NB4 (cell line): ENCODE measurements at places on chromosomes 1 and 21.

DNA sequence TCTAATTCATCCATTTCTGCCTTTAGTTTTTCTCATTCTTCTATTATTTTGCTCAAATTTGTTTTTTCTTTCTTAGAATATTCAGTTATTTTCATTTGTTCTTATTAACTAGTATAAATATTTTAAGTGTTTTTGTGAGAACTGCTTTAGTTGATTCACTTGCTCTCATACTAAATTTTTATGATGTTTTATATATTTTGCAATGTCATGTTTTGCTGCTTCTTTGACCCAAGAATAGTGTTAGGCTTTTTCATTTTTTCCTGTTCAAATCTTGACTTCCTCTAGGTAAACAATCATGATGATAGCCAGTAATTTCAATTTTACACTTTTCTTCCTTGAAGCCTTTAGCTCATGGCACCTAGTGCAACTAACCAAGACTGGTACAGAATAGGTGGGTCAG is 45.2 kb downstream of the MAN1A2 start:
- no peak for DNase-seq

DNA sequence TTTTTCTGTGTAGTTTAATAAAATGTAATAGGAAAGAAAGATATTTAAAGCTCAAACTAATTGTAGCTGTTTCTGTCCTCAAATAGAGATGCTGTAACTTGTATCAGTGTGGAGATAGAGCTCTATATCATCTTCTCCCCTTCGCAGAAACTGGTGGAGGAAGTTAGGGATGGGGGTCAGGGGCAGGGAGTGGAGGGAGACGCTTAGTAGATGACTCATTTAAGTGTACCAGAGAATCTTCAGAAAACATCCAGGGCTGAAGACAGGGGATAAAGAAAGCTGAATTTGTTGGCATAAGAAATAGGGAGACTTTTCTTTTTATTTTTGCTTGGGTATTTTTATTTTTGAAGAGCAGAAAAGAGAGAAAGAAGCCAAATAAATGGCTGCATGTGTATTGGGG is 282.6 kb upstream of the DPYD start:
- no peak for DNase-seq

DNA sequence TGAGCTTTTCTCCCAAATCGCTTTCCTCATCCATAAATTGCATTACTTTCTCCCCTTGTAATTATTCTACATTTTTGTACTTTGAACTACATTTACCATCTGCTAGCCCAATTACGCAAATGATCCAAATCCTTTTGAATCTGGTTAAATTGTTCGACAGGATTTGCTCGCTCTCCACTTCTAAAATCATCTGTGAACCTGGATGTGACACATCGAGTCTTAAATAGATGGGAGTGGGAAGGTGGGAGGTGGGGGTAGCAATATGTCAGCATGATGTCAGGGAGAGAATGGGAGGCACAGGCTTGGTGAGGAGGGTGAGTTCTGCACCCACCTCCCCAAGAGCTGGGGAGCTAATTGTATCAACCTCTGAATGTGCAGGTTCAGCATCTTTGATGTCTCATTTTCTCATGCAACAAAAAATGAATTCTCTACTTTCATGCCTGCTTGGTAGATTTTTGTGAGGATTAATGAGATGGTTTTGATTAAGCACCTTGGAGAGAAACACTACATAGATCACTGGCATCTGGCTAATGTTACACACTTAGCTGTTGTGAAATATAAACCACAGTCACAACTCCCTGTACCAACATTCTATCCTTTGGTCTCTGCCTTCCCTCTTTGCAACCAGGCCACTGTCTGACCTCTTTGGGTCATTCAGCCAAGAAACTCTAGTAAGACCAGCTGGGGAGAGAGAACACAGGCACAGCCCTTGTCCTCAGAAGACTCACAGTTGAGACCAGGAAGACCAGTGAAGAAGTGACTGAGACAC is 165.1 kb downstream of the DAB1 start:
- DNase-seq = no peak

DNA sequence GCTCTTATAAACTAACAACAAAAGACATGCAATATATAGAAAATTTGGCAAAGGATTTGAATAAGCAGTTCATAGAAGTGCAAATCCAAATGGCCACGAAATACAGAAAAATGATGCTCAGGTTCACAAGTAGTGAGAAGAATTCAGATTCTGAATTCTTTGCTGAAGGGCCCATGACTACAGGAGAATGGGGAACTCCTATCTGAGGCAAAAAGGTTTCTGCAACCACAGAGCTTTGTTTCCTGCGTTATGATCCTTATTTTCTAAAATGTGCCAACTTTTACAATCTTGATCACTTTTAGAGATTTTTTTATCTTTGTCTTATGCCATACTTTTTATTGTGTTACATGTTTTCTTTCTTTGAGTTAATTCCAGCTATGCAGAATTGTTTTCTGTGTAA is 91.3 kb downstream of the ITSN1 start:
- DNase-seq = peak; percentile 1

- DNase-seq = peak; percentile 37
These were observed 23.0 kb upstream of the DMBX1 start for GRCh38 chr1:46466477-46467182.

- DNase-seq = no peak
These were observed 5.3 kb upstream of the ALDH9A1 start for GRCh38 chr1:165703648-165704047.

DNA sequence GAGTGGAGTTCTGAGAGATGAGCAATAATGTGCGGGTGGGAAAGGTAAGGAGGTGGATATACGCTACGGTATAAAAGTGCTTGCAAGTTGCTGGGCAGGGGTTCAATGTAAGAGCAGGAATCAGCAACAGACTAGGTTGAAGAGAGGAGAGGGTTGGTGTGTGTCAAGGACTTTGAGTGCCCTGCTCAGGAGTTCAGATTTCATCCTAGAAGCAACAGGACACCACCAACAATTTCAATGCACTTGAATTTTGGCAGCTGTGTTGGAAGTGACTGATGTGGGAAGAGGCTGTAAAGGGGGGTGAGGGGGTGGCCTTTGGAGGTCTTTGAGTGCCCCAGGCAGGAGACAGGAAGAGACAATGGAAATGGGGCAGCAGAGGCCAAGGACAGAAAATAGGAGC is 57.3 kb downstream of the RHOU start:
- DNase-seq = no peak

- DNase-seq = peak; percentile 85
These were observed 58.6 kb downstream of the DDR2 start for GRCh38 chr1:162690672-162691434.

DNA sequence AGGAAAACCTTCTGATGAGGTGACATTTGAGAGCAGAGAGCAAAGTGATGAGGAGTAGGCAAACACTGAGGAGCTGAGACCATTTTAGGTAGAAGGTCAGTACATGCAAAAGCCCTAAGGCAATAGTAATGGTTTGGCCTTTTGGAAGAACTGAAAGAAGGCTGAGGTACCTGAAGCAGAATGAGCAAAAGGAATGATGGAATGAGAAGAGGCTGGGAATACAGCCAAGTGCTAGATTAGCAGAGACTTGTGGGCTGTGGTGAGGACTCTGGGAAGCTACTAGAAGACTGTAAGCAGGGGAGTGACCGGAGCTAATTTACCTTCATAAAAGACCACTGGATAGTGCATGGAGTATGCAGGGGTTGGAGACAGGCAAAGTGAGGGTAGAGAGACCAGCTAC is 77.9 kb downstream of the GFI1 start:
- DNase-seq = no peak

- DNase-seq = no peak
These were observed 71.8 kb upstream of the SAMSN1 start for GRCh38 chr21:14617871-14618270.

DNA sequence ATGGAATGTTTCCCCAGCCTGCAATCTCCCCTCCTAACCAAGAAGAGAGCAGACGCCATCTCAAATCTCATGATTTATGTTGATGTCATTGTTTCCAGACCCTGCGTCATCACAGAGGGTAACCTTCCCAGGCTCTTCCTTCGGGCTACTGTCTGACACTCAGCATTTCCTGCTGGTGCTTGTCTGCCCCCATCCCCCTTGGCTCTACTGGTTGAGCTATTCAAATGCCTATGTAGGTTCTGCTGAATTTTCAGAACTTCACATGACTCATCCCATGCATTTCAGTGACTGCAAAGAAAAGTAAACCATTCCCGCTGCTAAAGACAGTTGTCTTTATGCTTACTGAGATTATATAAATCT is 24.8 kb upstream of the ITPKB start:
- DNase-seq = no peak

- no peak for DNase-seq
These were observed 10.4 kb upstream of the NCF2 start for GRCh38 chr1:183600634-183601033.

GRCh38 chr1:169529068-169529642 is 43.4 kb upstream of the SLC19A2 start:
- DNase-seq = no peak

GRCh38 chr1:159338018-159338417 is 35.9 kb downstream of the FCER1A start:
- DNase-seq = no peak

GRCh38 chr1:55604179-55604578 is 389.0 kb upstream of the USP24 start:
- DNase-seq = no peak

GRCh38 chr1:6025269-6026094 is 20.2 kb upstream of the KCNAB2 start:
- peak; percentile 55 for DNase-seq

GRCh38 chr1:169595764-169596711 is 9.8 kb upstream of the F5 start:
- peak; percentile 35 for DNase-seq

GRCh38 chr1:216014086-216014485 is 409.2 kb downstream of the USH2A start:
- DNase-seq = no peak

GRCh38 chr1:34904236-34905097 is 25.0 kb downstream of the DLGAP3 start:
- no peak for DNase-seq

DNA sequence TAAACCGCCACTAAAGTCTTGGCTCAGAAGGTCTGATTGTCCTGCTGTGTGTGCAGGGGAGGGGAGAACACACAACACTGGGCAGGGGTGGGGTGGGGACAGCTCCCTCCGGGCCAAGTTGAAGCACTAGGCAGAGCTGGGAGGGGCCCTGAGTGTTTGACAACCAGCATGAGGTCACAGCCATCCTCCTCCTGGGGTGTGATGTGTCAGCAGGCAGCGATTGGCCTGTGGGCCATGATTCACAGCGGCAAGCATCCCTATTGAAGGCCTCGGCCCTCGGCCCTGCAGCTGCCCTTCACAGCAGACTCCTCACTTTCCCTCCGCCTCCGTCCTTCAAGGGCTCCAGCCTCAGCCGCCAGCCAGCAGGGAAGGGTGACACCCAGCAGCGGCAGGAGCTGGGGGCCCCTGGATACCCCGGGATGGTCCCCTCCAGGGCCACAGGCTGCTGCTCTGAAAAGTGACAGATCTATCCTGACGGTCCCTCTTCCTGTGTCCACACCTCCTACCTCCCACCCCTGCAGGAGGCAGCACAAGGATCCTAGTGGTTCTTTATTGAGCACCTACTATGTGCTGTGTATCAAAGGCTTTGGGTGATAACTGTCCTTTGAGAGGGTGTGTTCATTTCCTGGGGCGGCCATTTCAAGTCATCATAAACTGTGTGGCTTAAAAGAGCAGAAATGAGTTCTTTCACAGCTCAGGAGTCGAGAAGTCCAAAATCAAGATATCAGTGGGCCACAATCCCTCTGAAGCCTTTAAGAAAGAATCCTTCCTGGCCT is 66.0 kb upstream of the SLC25A33 start:
- peak; percentile 49 for DNase-seq

DNA sequence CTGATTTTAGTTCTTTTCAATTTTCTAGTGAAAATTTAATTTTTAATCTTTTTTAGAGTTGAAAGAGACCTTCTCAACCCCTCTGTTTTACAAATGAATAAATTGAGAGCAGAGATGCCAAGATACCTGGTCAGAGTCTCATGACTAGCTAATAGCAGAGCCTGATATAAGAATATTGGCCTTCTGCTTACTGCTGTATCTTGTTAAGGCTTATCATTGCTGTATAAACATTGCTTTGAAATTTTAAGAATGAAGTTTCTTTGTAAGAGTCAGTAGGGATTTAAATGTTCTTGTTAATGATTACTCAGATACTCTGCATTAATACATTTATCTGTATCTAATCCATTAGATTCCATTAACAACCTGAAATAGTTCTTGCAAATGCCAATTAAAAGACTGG is 9.8 kb downstream of the XPR1 start:
- DNase-seq = no peak

- DNase-seq = no peak
These were observed 6.9 kb downstream of the ADSS2 start for GRCh38 chr1:244444854-244445253.

DNA sequence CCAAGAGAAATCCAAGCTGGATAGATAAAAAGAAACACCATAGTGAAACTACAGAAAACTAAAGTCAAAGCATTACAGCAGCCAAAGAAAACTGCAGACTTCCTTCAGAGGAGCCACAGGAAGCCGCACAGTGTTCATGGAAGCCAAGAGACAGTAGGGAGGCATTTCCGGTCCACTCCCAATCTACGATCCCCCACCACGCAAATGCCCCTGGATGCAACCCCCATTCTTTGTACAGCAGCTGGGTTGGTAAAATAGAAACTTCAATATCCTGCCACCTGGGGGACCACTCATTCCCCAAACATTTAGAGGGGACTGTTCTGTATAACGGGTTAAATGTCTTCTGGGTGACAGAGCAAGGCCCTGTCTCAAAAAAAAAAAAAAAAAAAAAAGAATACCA is 43.9 kb upstream of the TSPEAR start:
- DNase-seq = no peak

GRCh38 chr1:6028042-6028850 is 17.4 kb upstream of the KCNAB2 start:
- DNase-seq = peak; percentile 95

DNA sequence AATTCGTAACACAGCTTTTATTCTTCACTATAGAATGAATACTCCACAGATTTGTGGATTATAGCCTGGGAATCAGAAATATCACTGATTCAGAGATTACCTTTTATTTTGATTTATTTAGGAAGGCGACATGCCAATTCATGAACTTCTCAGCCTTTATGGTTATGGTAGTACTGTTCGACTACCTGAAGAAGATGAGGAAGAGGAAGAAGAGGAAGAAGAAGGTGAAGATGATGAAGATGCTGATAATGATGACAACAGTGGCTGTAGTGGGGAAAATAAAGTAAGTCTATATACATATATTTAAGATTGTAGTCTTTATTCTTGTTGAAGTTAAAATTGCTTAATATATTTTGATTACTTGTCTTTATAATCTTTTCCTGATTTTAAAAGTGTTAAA is 33.1 kb downstream of the MIER1 start:
- DNase-seq = no peak

GRCh38 chr1:119774746-119775490 is 6.2 kb upstream of the HMGCS2 start:
- DNase-seq = no peak

DNA sequence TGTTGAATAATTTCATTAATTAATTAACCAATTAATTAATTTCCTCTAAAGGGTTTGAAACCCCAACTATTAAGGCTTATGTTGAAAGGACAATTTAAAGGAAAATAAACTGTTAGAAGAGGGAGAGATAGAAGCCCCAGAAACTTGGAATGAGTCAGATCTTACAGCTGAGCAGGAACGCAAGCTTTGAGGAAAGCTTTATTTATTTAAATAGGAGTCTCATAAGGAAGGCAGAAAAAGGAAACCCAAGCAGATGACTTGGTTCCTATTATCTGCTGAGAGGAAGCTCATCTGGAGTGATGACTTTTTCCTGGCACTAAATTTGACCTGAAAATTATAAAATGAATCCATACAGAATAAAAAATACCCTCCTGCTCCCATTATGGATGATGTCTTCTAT is 105.1 kb downstream of the ROR1 start:
- DNase-seq = no peak
